Activated T-helper 17 cell treated with anti-CD3 and anti-CD28 coated beads, Interleukin-2, amount 50 U/mL, for 72 hours (primary cell): ENCODE measurements at places on chromosomes 6 and 20.

- ATAC-seq, result no peak
Measured at GRCh38 chr6:128572294-128572693, 51.9 kb upstream of the PTPRK start.

- ATAC-seq, result peak; percentile 97
Measured at GRCh38 chr6:215335-216034, 76.8 kb upstream of the DUSP22 start.

DNA sequence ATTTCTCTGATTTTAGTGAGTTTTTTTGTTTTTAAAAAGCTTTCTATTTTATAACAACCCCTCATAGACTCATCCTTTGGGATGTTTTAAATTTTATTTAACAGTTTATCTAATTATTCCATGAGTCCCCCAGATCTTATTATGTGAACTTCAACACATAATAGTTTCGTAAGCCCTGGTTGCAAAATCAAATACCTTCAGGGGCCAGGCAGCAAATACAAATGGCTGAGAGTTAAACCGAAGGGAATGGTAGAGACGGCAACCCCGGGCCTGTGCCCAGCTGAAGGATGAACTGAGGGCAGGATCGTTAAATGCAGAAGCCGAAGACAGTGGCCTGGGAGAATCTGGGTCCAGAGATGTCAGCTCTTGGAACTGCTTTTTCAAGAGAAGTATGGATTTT lies 88.4 kb downstream of the RTN4IP1 start:
- ATAC-seq, result no peak

DNA sequence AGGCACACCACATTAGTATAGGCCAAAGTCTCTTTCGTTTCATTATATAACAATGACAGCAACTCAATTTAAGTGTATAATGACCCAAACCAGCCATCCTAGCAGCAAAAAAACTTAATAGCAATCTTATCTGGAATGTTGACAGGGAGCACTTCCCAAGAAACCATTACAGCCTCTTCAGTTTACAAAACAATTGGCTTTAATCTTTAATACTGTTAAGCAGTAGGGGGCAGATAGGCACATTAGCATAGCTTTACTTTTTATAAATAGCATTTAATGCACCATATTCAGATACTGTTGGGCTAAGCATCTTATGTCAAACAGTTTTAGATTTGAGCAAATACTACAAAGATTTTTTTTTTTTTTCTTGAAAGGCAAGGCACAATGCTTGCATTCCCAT lies 193.3 kb upstream of the MAP3K7 start:
- no peak for ATAC-seq

- no peak for ATAC-seq
Measured at GRCh38 chr6:38164131-38164481, 344.6 kb downstream of the ZFAND3 start.

GRCh38 chr6:72348926-72349325 lies 272.9 kb upstream of the KCNQ5 start:
- ATAC-seq, result no peak

GRCh38 chr20:52303281-52303950 lies 111.8 kb upstream of the ZFP64 start:
- ATAC-seq, result no peak

DNA sequence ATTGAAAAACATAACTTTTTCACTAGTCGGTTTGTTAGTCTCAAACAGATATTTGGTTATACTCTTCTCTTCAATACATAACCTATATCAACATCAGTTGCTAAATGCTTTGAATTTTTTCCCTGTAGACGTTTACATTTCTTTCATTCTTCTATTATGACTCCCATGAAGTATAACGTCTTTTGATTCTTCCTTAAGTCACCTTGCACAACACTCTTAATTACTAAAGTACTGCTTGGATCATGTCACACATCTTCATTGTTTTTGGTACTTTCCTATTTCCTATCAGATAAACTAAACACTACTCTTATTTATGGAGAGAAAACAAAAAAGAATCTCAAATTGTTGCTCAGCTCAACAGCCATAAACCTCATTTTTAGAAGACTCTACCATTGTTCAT lies 23.0 kb upstream of the BMP5 start:
- no peak for ATAC-seq

- no peak for ATAC-seq
Measured at GRCh38 chr6:157222201-157222981, 100.9 kb downstream of the TMEM242 start.

DNA sequence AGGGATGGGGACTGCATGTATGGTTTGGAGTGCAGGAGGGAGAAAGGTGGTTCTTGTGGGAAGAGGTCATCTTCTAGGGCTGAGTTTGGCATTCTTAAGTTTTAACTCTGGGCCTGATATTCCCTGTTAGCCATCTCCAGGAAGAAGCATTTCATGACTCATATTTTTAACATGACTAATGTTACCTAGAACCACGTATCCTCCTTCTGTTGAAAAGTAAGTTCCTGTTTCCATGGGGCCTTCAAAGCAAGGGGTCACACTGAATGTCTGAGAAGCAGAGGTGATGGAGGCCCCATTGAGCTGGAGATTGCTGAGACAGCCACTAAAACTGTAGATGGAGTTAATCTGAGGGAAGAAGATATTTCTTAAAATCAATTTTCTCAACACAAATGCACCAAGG lies 30.2 kb downstream of the FAM229B start:
- peak; percentile 65 for ATAC-seq

DNA sequence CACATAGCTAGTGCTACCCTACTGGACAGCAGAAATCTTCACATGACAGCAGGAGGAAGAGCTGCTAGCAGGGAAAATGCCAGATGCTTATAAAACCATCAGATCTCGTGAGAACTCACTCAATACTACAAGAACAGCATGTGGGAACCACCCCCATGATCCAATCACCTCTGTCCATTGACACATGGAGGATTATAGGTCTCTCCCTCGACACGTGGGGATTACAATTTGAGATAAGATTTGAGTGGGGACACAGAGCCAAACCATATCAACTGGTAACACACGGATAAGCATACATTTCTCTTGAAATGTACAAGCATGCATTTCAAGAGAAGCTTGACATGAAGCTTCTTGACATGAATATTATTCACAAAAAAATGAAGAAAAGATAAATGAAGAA lies 64.1 kb downstream of the MMS22L start:
- ATAC-seq, result no peak

GRCh38 chr6:99492092-99492491 lies 23.1 kb downstream of the USP45 start:
- ATAC-seq, result no peak

- ATAC-seq, result peak; percentile 17
Measured at GRCh38 chr20:48787861-48788375, 39.9 kb downstream of the PREX1 start.

- ATAC-seq, result no peak
Measured at GRCh38 chr6:56642366-56643261, at the start of gene DST. Gene DST, minus strand, starts transcription at chr6:56642889.

DNA sequence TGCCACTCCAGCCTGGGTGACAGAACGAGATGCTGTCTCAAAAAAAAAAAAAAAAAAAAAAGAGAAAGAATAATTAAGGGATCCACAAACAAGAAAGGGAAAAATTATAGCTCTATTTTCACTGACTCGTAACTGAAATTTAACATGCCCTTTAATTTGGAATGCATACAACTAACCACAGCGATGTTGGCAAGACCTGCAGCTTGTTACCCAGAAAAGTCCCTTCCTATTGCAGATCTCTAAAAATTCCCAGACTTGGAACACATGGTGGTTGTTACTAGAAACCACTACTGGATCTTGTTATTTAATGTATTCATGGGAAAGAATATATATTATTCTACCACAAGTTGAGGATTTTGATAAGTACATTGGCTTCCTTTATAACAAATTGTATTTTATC lies 27.8 kb upstream of the SMIM28 start:
- no peak for ATAC-seq

DNA sequence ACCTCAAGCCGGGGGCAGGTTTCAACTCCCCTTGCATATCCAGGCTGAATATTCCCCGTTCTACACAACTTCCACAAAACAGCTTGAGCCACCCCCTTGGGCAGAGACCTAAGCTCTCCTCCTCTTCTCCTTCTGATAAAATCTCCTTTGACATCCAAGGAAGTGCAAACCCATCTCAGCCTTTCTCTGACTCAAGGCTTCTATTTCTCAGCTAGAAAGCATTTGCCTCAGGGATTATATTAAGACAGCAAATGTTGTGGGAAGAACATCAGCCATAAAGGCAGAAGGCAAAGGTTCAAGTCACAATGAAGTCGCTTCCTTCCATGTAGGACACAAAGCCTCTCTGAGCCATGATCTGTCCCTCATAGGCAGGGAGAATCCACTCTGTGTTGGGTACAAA lies 386.6 kb upstream of the ARID1B start:
- no peak for ATAC-seq
